ENCODE measurements at places on chromosomes 1 and 21. TPM values are rescaled to one million over a fixed set of nuclear protein-coding genes. Genes with fewer than 3 reads are reported as not detected.

The RPL11 gene
- 1,595 TPM for total RNA-seq

The CD48 gene
- total RNA-seq = not detected

The TAL1 gene
- 0.45 TPM for total RNA-seq

The GREM2 gene
- total RNA-seq = 18.4 TPM

Data from smooth muscle cell of the coronary artery (primary cell).